ENCODE measurements at places on chromosomes 11 and 22. TPM values are rescaled to one million over a fixed set of nuclear protein-coding genes. Genes with fewer than 3 reads are reported as not detected.
A peak's percentile ranks its signal among the peaks of the same experiment; 100 is the strongest.

- no peak overlapping the region for H3K27ac ChIP-seq
- H3K36me3 ChIP-seq: no peaks in the 10 kb centered on the region
- no peak overlapping the region for H3K4me3 ChIP-seq
- H3K4me1 ChIP-seq: no peaks in the 10 kb centered on the region
- H3K27me3 ChIP-seq: no peaks in the 10 kb centered on the region
- peak; percentile 40 for DNase-seq
Observed at GRCh38 chr22:48444320-48445112, 1383.2 kb downstream of the BRD1 start.

KCNQ1 gene
- total RNA-seq: 0.74 TPM

DNA sequence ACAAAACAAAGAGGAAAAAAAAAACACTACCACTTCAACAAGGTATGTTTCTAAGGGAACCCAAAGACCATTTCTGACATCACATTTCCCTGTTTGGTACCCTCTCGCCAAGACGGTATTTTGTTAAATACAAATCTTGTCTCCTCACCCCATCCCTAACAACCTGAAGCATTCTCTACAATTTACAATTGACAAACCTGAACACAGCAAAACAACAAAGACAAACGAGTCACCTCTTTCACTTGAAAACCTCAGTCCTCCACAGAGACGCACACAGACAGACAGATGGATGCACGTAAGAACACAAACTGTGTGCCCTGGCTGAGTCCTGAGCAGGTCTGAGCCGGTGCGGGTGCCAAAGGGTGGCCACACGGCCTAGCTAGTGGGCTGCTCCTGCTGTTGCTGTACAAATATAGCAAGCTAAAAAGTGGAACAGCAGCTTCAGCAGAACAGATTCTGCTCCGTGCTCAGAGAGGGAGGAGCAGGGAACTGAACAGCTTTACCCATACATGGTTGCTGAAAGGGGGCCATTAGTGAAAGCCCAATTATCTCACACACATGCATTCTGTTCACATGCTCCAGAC is 28.5 kb downstream of the CELF1 start:
- H3K4me3 ChIP-seq: no peak overlapping the region
- peak overlapping the region; percentile 50 for H3K27ac ChIP-seq
- DNase-seq: no peak
- no peaks in the 10 kb centered on the region for H3K27me3 ChIP-seq
- H3K4me1 ChIP-seq: no peaks in the 10 kb centered on the region
- no peaks in the 10 kb centered on the region for H3K36me3 ChIP-seq

GRCh38 chr11:88632163-88632562 is 294.6 kb upstream of the CTSC start:
- H3K4me3 ChIP-seq: no peak overlapping the region
- no peaks in the 10 kb centered on the region for H3K36me3 ChIP-seq
- H3K27me3 ChIP-seq: no peaks in the 10 kb centered on the region
- no peak for DNase-seq

DNA sequence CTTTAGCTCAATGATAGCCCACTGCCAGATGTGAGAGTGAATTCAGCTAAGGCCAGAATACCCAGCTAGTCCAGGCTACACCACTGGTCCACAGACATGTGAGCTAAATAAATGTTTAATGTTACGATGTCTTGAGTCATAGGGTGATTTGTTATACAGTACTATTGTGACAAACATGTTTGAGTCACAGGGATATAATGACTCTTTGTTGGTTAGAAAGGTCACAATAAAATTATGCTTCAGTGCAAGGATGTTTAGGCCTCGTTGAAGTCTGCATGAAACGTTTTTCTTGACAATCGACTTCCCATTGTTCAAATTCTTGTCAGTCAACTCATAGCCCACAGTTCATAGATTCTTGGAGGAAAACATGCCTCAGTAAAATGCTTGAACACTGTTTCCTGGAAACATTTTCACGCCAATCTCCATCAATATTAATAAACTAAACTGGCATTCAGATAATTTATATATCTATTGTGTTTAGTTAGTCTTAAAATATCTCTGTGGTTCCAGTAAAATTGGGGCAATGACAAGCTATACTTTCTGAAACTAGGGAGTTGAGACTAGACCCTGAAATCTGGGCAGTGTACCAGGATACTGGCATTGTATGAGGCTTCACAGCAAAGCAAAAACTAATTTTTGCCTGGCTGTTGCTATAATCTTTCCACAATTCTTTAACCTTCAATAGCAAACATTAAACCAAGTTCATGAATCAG is 650.8 kb upstream of the KIRREL3 start:
- H3K4me1 ChIP-seq: peaks cover 5% of the 10 kb centered on the region
- no peaks in the 10 kb centered on the region for H3K27me3 ChIP-seq
- no peak overlapping the region for H3K4me3 ChIP-seq
- H3K36me3 ChIP-seq: no peaks in the 10 kb centered on the region
- DNase-seq: no peak
- H3K27ac ChIP-seq: no peak overlapping the region

DNA sequence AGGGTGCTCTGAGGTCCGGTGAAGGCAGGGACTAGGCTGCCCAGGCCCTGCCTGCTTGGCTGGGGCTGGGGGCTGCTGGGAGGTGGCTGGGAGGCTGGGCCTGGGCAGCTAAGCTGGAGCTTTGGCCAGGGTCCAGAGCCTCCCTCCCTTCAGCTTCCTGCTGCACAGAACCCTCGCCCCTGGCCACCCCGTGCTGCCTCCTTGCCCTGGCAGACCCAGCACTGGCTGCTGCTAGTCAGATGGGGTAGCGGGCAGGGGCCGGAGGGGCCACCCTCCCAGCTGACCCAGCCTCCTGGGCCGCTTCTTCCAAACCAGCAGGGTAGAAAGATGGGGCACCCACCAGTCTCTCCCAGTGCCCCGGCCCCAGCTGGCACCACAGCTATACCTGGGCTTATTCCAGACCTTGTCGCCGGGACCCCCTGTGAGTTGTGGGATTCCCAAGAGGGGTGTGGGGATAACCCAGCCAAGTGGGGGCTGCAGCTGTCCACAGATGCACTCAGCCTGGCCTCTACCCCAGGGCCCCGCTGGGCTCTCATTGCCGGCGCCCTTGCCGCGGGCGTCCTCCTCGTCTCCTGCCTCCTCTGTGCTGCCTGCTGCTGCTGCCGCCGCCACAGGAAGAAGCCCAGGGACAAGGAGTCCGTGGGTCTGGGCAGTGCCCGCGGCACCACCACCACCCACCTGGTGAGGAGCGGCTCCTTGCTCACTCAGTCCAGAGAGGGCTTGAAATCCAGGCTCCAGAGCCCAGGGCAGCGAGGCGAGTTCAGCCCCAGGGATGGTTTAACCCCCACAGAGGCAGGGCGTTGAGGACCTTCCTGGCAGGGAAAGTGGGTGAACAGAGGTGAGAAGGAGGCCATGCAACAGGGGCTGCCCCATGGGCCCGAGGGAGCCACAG is at the start of gene SYT8:
Gene SYT8, plus strand, starts transcription at position 212 of the 892 bp plus-strand sequence. Its CDS starts 116 bp downstream, at position 328.
- H3K36me3 ChIP-seq: no peaks in the 10 kb centered on the region
- H3K27me3 ChIP-seq: no peaks in the 10 kb centered on the region
- DNase-seq: peak; percentile 31
- H3K27ac ChIP-seq: no peak within 1 kb of the TSS
- no peak within 1 kb of the TSS for H3K4me3 ChIP-seq

APOL3 gene
- 28.1 TPM for total RNA-seq

DNA sequence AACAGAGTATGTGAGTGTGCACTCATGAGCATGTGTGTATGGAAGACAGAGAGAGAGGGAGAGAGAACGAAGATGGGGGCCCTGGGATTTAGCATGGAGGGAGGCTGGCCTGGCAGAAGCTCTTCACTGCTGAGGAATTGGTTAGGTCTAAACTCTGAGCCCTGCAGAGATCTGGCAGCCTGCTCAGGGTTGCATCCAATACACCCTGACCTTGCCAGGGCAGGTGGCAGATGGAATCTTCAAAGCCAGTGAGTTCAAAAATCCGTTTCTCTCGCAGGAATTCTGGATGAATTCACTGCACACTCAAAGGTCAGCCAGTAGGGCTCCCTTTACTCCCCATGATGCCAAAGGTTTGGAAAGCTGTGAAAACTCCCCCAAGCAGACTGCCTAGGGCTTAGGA is 61.4 kb upstream of the OLFML1 start:
- no peaks in the 10 kb centered on the region for H3K4me1 ChIP-seq
- DNase-seq: no peak
- no peaks in the 10 kb centered on the region for H3K27me3 ChIP-seq
- no peak overlapping the region for H3K4me3 ChIP-seq

DNA sequence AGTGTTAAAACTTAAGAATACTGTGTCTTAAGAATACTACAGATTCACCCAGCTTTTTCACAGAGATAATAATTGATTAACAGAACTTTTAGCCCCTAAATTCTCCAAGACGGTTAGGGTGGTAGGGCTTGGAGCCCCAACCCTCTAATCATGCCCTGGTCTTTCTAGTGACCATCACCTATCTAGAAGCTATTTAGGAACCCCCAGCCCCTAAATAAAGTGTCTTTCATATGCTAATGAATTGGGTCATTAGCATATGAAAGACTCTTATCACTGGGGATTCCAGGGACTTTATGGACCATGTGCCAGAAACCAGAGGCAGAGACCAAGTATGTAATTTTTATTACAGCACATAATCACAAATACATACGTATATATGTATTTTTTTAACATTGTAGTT is 999.7 kb upstream of the RAG2 start:
- H3K27ac ChIP-seq: no peak overlapping the region
- no peak for DNase-seq
- H3K4me3 ChIP-seq: no peak overlapping the region
- H3K27me3 ChIP-seq: no peaks in the 10 kb centered on the region
- no peaks in the 10 kb centered on the region for H3K4me1 ChIP-seq

DLG2 gene
- total RNA-seq: 3.0 TPM

CRYBB3 gene
- 0.69 TPM for total RNA-seq

ADM2 gene
- 1.0 TPM for total RNA-seq

CARS1 gene
- 21.6 TPM for total RNA-seq

DNA sequence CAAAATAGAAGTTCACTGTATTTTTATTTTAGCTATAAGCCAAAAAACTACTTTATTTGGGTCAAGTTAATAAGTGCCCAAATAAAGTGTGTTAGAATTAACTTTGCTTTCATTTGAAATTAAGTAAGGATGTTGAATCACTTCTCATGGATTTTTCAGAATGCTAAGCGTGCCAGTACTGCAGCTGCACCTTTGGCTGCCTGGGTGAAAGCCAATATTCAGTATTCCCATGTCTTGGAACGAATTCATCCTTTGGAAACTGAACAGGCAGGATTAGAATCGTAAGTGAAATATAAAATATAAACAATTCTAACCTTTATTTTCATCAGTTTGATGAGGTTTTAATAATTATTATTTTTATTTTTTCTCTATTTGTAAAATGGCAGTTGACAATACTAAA is 113.6 kb downstream of the DYNC2H1 start:
- no peak overlapping the region for H3K4me3 ChIP-seq
- no peaks in the 10 kb centered on the region for H3K36me3 ChIP-seq

DNA sequence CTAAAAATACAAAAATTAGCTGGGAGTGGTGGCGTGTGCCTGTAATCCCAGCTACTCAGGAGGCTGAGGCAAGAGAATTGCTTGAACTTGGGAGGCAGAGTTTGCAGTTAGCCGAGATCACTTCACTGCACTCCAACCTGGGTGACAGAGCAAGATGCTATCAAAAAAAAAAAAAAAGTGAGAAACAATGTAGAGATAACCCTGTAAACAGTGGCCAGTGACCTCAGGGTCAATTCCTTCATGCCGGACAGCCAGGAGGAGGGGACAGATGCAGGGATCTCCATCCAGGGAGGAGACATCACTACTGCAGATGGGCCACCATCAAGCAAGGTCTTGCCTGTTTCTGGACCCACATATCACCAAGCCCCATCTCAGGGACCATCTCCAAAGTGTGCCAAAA is 10.2 kb downstream of the CFL1 start:
- H3K4me1 ChIP-seq: no peaks in the 10 kb centered on the region
- H3K27me3 ChIP-seq: no peaks in the 10 kb centered on the region
- peak; percentile 13 for DNase-seq
- H3K4me3 ChIP-seq: no peak overlapping the region

- no peaks in the 10 kb centered on the region for H3K27me3 ChIP-seq
- H3K4me3 ChIP-seq: no peak overlapping the region
- no peaks in the 10 kb centered on the region for H3K4me1 ChIP-seq
- no peak overlapping the region for H3K27ac ChIP-seq
Observed at GRCh38 chr22:44441401-44442185, 56.4 kb downstream of the RTL6 start.

STIP1 gene
- total RNA-seq: 71.5 TPM

DNA sequence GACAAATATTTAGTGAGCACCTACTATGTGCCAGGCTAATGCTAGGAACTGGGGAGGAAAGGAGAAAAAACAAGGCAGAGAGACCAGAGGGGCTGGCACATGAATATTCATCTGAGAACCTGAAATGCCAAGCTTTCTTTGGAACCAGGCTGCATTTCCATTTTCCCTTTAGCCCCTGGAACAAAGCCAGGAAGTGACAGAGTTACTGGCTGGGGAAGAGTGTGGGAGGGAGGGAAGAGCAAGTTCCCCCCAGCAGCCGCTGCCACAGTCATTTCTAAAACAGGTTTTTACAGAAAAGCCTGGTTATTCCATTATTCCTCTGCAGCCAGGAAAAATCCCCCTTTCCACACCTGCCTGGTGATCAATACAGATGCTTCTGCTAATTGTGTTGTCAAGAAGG is 97.0 kb downstream of the SPON1 start:
- H3K27ac ChIP-seq: no peak overlapping the region
- H3K36me3 ChIP-seq: no peaks in the 10 kb centered on the region
- no peaks in the 10 kb centered on the region for H3K27me3 ChIP-seq
- no peak for DNase-seq
- no peaks in the 10 kb centered on the region for H3K4me1 ChIP-seq
- no peak overlapping the region for H3K4me3 ChIP-seq

DNA sequence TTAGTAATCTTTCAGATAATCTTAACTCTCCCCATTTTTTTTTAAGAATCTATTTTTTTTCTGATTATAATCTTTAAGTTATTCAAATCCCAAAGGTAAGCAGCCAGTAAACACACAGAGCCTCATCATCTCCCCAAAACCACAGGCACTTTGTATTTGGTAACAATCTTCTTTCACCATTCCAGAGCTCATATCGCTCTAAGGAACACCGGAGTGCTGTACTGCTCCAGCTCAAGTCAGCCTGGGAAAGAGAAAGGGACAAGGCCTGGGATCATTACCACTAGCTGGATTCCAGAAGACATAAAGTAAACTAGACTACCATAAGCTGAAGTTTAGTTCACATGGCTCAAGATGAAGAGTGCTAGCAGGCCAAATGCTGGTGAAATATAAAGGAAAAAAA is 73.0 kb upstream of the APOA1 start:
- H3K27ac ChIP-seq: no peak overlapping the region
- peaks cover 7% of the 10 kb centered on the region for H3K4me1 ChIP-seq
- H3K27me3 ChIP-seq: no peaks in the 10 kb centered on the region
- no peak for DNase-seq

C11orf87 gene
- total RNA-seq: not detected

GRCh38 chr11:46895821-46896220 is 22.5 kb downstream of the LRP4 start:
- no peak overlapping the region for H3K27ac ChIP-seq
- no peaks in the 10 kb centered on the region for H3K27me3 ChIP-seq
- H3K4me1 ChIP-seq: no peaks in the 10 kb centered on the region
- no peaks in the 10 kb centered on the region for H3K36me3 ChIP-seq
